ENCODE measurements at places on chromosomes 12 and 14. TPM values are rescaled to one million over a fixed set of nuclear protein-coding genes. Genes with fewer than 3 reads are reported as not detected.

DNA sequence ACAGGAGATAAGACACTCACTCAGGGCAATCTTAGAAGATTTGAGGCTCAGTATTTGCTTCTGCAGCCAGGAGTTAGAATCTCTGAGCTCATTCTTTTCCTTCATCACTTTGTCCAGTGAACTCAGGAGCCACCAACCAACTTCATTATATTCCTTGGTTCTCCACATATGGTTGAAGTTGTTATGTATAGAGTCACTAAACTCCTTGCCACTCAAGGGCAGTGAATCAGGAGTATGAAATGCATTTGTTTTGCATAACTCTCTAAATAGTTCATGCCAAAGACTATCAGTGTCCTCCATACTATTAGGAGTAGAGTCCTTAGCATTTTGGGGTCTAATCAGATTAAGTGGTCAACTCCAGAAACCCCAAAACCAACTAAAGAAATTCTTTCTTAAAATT, 150.6 kb downstream of the CCDC59 start:
- no peak for DNase-seq

DNA sequence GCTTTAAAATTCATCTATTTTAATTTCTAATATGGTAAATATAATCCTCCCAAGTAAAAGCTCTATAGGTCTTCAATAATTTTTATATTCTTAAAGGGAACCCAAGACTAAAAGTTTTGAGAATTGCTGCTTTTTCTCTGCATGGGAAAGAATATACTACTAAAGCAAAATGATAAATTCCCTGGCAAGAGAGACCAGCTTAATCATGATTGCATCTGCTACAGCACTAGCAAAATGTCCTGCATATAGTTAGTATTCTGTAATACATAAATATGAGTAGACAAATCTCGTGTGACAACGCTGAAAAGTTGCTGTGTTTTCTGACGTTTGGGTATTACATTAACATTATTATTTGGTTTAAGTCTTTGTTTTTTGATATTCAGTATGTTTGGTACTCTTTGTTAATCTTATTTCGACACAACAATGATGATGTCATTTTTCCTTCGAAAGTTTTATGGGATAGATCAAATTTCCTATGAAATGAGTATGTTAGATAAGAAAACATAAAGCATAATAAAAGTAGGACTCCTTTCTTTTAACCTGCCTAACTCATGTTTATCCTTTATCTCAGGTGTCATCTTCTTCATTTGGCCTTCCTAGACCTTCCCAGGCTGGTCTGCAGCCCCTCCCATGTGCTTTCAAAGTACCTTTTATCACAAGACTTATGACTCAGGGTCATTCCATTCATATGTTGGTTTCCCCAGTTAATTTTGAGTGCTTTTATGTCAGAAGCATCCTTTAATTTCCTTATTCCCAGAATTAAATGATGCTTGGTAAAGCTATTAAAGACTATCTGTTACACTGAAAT, 321.9 kb downstream of the RAD51B start:
- DNase-seq: no peak

GRCh38 chr14:54697803-54698202, 130.9 kb downstream of the SAMD4A start:
- no peak for DNase-seq

DNA sequence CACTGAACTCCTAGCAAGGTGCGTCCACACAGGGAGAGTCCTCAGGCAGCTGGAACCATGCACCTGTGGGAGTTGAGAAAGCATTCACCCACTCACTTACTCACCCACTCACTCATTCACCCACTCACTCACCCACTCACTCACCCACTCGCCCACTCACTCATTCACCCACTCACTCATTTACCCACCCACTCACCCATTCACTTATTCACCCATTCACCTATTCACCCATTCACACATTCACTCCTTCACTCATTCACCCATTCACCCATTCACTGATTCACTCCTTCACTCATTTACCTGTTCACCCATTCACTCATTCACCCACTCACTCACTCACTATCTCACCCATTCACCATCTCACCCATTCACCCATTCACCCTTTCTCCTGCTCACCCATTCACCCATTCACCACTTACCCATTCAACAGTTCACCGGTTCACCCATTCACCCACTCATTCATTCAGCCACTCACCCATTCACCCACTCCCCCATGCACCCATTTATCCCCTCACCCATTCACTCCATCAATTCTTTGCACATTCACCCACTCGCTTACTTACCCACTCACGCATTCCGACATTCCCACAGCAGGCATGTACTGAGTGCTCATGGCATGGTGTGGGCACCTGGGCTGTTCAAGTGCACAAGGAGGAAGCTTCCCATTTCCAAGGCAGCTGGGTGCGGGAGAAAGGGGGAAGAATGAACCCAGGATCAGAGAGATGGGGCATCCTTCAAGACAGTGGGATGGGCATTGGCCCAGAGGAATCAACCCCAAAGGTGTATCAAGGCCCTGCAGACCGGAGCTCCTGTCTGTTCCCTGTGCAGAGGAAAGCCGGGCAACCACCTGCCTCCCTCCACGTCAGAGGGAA, 135.2 kb upstream of the C14orf180 start:
- no peak for DNase-seq

DNA sequence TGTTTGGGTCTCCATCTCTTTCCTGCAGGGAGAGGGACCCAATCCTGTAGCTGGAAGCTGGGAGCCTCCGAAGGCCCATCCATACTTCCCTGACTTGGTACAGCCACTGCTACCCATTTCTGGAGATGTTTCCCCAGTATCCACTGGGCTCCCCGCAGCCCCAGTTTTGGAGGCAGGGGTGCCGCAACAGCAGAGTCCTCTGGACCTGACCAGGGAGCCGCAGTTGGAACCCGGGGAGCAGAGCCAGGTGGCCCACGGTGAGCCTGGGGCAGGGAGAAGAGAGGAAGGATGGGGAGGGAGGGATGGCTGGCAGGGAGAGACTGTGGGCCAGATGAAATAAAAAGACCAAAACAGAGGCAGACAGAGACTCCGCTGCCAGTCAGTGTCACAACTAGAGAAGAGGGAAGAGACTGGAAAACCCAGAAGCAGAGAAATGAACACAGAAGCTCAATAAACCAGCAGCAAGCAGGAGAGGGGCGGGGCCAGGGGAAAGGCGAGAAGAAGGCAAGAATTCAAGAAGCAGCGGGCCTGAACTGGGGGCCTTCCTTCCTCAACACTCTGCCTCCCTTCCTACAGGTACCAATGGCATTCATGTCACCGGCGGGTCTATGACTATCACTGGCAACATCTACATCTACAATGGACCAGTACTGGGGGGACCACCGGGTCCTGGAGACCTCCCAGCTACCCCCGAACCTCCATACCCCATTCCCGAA, 6.3 kb downstream of the LTBR start:
- no peak for DNase-seq

Gene CISTR
- not detected for total RNA-seq

DNA sequence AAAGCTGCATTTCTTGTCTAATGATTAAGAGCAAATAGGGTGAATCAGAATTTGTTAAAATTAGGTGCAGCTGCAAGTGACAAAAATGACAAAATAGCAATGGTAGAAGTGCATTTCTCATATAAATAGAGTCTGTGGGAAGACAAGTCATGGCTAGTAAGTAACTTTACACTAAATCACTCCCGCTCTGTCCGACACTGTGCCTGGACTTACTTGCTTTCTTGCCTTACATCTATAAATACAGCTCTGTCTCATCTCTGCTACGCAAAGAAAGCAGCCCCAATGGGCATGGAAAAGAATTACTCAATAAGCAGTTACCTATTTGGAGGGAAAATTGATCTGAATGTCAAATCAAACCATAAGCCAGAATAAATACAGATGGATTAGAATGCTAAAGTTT, 245.4 kb upstream of the KRR1 start:
- DNase-seq: no peak

Gene AKAP5
- 2.5 TPM for total RNA-seq

DNA sequence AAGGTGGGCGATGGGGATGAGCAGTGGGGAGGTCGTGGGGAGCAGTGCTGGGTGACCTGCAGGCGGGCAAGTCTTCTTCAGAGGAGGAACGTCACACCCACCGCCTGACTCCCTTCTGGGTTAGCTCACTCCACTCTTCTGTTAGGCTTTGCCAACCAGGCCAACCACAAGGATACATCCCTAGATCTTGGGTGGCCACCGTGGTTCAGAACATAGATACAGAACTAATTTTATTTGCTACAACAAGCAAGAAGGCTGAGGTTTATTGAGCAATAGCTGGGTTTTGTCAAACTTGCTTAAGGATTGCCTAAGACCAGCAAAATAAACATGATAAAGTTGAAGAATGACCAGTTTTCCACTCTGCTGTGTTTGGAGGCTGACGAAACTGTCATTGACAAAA, 109.4 kb downstream of the DACT1 start:
- DNase-seq: no peak

GRCh38 chr14:97995038-97995437, 1197.9 kb downstream of the VRK1 start:
- no peak for DNase-seq

- no peak for DNase-seq
Measured at GRCh38 chr14:61051621-61052020, 70.6 kb downstream of the SLC38A6 start.

Gene ADAMTS20
- not detected for total RNA-seq

Gene TTC6
- total RNA-seq: not detected

Gene RHOJ
- total RNA-seq: not detected

Gene RNASE4
- total RNA-seq: 0.73 TPM

DNA sequence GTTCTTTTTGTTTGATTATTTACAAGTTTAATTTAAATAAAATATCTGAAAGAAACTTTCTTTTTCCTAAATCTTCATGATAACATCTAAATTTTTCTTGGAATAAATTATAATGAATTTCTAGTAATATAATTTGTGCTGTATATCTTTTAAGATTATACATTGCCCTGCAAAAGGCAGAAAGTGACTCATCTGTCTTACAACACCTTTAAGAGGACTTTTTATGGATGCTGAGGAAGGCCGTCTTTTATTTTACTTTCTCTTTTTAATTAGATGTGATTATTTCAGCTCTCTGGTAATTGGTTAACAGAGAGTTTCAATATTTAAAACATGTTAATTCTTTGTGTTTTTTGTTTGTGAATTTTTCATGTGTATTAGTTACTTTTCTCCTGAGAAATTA, 598.4 kb downstream of the RPL10L start:
- no peak for DNase-seq

Data from activated T-helper 2 cell treated with anti-CD3 and anti-CD28 coated beads, Interferon-gamma antibody, Interleukin-2, Interleukin-4, amounts not matched to agents 10 μg/mL and 5 μg/mL and 100 μg/mL, durations not matched to agents 14 hours and 24 hours and 36 hours (primary cell).